ENCODE measurements at places on chromosomes 16 and 17.
A peak's percentile ranks its signal among the peaks of the same experiment; 100 is the strongest.

DNA sequence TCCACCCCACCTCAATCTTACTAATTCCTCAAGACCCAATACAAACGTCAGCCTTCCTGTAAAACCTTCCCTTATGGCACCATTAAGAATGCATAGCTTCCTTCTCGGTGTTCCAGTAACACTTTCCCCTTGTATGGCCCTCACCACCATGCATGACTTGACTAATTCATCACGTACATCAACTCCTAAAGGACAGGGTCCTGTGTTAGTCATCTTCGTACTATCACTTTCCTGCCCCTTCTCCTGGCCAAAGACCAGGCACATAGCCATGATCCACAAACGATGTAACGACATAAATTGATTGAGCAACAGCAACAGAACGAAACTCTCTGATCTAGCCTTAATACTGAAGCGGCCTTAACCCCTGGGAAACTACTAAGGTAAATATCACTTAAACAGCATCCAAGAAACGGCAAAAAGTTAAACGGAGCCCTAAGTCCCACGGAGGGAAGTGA lies 612 bp downstream of the PSMD12 start:
- DNase-seq = no peak
- no peaks in the 10 kb centered on the region for H3K36me3 ChIP-seq
- H3K27me3 ChIP-seq = no peaks in the 10 kb centered on the region
- H3K27ac ChIP-seq = peak overlapping the region; percentile 89

DNA sequence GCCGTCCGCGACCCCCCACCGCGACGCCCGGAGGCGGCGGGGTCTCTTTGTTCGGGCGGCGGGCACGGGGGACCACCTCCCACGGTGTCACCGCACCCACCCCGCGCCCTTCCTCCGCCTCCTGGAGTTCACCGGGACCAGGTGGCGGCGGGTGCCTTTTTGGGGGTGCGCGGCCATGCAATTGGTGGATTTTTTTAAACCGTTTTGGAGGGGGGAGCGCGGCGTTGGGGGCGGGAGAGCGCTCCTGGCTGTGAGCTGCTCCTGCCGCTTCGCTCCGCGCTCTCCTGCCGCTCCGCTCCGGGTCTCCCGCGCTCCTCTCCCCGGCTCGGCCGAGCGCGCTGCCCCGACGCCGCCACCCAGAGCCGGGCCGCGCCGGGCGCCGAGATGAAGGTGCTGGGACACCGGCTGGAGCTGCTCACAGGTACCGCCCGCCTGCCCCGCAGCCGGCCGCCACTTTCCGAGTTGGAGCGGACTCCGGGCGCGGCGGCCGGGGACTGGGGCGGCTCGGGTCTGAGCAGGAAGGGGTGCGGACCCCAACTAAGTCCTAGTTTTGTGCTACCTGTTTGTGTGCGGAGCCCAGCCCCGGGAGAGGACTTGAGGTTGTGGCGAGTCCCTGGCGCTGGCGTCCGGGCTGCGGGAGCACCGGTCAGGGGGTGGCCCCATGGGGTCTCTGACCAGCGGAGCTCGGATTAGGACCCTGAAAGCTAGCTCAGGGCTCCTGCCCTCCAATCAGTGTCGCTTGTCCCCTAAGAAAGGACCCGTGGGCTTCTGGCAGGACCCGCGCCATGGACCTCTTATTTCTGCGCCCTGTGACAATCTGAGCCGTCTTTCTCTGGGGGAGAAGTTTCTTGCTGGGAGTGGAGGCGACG lies 35.7 kb upstream of the NDRG4 start:
- H3K36me3 ChIP-seq = no peaks in the 10 kb centered on the region
- no peak overlapping the region for H3K27ac ChIP-seq
- H3K27me3 ChIP-seq = no peaks in the 10 kb centered on the region
- peak overlapping the region; percentile 66 for H3K4me3 ChIP-seq

DNA sequence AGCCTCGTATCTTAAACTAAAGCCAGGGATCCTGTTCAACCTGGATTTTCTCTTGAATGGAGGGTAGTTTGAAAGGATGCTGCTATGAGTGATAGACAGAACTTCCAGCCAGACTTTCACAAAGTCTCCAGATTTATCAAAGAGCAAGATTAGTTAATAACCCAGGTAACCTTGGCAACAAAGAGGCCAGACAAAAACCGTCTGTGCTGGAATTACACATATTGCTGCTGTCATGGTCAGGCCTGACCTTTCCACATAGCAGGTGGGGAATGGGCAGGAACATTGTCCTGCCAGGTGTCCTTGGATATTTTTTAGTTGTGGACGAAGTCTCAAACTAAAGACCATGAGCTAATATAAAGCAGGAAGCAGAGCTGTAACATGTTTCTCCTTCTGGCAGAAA lies 52.5 kb downstream of the HLF start:
- no peak for DNase-seq
- no peak overlapping the region for H3K4me3 ChIP-seq
- H3K27me3 ChIP-seq = no peaks in the 10 kb centered on the region
- H3K4me1 ChIP-seq = no peaks in the 10 kb centered on the region

DNA sequence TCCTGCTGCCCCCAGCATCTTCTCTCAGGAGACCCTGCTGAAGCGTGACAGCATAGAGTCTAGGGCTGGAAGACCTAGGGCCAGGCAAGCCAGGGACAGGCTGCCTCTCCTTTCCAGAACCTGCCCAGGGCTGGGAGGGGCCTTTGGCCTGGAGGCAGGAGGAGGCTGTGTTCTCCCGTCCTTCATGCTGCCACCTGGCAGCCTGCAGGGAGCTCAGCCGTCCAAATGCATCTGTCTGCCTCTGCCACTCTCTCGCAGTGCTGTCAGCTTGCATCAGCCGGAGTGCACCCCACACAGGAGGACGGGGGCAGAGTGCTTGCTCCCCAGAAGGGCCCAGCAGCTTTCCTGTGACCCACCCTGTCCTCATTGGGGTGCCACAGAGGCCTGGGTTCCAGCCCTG lies 31.3 kb downstream of the ARHGAP23 start:
- no peak overlapping the region for H3K27ac ChIP-seq
- H3K27me3 ChIP-seq = no peaks in the 10 kb centered on the region
- peaks cover 20% of the 10 kb centered on the region for H3K36me3 ChIP-seq
- no peak overlapping the region for H3K4me3 ChIP-seq
- no peak for DNase-seq

DNA sequence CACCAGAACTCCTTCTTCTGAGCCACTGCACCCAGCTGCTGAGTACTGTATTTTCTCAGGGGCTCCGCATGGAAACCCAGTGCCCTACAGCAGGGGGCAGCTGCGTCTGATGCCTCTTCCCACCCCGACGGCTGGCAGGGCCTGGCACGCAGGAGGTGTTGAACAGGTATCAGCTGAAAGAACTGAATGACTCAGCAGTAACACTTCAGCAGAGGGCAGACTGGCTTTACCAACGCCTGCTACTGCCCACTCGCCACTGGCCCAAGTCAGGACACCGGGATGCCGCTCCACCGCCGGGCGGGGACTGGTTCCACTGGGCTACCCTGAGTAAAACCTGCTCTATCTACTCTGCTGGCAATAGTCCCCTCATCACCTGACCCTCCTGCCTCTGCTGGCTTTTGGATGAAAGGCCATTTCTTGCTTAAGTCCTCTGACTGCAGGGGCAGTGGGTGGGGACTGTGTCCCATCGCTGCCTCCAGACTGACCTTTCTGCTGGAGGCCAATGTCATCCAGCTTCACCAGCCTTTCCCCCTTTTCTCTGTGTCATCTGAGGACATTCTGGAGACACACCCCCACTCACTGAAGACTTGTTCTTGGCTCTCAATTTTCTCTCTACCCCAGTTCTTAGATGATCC lies 100.4 kb upstream of the FA2H start:
- H3K4me1 ChIP-seq = no peaks in the 10 kb centered on the region
- H3K27ac ChIP-seq = no peak overlapping the region
- H3K36me3 ChIP-seq = peaks cover 25% of the 10 kb centered on the region
- DNase-seq = no peak

GRCh38 chr16:3542601-3543373 lies 34.4 kb downstream of the NLRC3 start:
- peaks cover 22% of the 10 kb centered on the region for H3K4me1 ChIP-seq
- no peak for DNase-seq
- H3K4me3 ChIP-seq = no peak overlapping the region
- no peaks in the 10 kb centered on the region for H3K36me3 ChIP-seq
- H3K27ac ChIP-seq = peak overlapping the region; percentile 86
- no peaks in the 10 kb centered on the region for H3K27me3 ChIP-seq

Measured in thoracic aorta (tissue), 2 donors.